ENCODE measurements at places on chromosomes 2 and 18. TPM values are rescaled to one million over a fixed set of nuclear protein-coding genes. Genes with fewer than 3 reads are reported as not detected.

- DNase-seq: no peak
Observed at GRCh38 chr2:37911296-37911873, 13.7 kb upstream of the RMDN2 start.

- DNase-seq: no peak
Observed at GRCh38 chr2:218270721-218271486, 585 bp downstream of the PNKD start.

GRCh38 chr2:23578964-23579671, 194.1 kb downstream of the KLHL29 start:
- DNase-seq: no peak

- no peak for DNase-seq
Observed at GRCh38 chr2:160156665-160157064, 43.4 kb downstream of the ITGB6 start.

- no peak for DNase-seq
Observed at GRCh38 chr2:9895669-9896590, 52.7 kb downstream of the TAF1B start.

DNA sequence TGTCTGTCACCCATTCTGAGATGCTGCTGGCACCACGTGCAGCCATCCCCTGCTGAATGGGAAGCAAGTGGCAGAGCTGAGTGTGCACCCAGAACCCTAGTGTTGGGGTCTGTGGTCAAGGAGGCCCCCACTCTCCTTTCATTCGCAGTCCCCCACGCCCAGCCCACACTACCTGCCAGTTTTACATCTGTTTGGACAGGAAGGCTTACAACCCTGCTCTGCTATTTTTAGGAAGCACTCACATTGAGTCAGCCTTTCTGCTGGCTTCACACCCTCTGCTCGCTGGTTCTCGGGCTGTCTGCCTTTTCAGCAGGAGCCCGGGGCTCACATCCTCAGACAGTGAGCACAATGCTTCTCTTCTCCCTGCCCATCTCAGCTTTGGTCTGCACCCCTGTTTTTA, 10.7 kb upstream of the ADCY3 start:
- DNase-seq: no peak

DNA sequence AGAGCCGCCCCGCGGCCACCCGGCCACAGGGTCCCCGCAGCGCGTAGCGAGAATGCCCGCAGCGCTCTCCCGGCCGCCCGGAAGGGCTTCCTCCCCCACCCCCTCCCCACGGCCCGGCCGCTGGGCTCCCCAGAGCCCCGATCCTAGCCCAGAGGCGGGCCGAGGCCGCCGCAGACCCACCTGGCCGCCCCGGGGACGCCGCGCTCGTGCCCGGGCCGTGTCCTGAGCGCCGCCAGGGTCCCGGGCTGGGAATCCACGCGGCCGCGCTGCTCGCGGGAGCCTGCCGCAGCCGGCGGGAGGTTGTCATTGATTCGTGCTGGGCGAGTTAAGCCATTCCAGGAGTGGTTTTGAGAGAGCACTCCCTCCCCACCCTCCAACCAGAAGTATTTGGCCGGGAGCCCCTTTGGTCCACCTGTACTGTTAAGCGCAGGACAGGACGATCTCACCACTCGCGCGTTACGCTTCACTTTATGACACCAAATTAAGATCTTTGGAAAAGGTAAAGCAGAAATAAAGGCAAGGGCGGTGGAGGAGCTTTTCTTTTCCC, 206.4 kb upstream of the SMAD2 start:
- DNase-seq: peak; percentile 30

DNA sequence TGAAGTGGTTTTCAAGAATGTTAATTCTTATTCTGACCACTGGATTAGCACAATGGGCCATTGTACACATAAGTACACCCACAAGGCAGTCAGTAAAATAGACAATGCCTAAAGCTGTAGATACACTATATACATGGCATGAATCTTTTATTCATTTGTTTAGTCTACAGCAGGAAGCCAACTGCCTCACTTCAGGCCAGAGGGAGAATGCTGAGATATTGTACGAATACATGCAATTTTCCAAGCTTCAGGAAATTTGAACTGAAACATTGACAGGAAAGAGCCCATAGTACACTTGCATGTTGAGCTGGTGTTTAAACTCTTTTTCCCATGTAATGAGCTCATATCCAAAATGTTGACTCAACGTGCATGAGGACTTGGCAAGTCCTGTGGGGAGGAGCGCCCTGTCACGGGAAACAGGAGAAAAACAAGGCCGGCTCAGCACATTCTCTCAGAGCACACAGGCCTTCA, 111.6 kb upstream of the CYP1B1 start:
- no peak for DNase-seq

GRCh38 chr2:141806090-141806489, 324.7 kb downstream of the LRP1B start:
- DNase-seq: no peak

GRCh38 chr2:69501301-69501700, 64.1 kb upstream of the NFU1 start:
- DNase-seq: no peak

GRCh38 chr2:105487142-105488069, 88.6 kb upstream of the FHL2 start:
- DNase-seq: no peak

- DNase-seq: no peak
Observed at GRCh38 chr2:41084321-41084720, 632.4 kb upstream of the SLC8A1 start.

- DNase-seq: no peak
Observed at GRCh38 chr2:78077633-78078032, 555.5 kb upstream of the LRRTM4 start.

GRCh38 chr2:50865235-50865634, 166.7 kb downstream of the NRXN1 start:
- DNase-seq: no peak

DNA sequence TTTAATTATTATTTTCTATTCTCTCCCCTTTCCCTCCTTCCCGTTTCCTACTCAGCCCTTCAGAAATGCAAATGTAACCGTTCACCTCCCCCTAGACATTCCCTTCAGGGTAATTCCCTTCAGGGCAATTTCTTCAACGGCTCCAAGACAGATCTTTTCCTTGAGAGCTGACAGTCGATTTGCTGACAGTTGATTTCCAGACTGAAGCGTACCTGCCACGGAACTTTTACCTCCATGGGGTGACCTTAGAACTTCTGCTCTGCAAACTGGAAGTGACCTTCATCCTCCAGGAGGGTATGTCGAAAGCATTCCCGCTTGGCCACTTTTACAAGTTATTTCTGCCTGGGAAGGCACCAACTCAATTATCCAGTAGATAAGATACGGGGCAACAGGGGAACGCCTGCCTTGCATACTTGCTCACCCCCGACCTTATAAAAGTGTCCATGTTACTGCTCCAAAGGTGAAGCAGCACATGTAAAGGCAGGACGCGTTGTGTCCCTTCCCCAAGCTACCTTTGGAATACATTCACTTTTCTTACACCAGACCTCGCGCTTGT, 18.5 kb downstream of the B3GNT7 start:
- no peak for DNase-seq

DNA sequence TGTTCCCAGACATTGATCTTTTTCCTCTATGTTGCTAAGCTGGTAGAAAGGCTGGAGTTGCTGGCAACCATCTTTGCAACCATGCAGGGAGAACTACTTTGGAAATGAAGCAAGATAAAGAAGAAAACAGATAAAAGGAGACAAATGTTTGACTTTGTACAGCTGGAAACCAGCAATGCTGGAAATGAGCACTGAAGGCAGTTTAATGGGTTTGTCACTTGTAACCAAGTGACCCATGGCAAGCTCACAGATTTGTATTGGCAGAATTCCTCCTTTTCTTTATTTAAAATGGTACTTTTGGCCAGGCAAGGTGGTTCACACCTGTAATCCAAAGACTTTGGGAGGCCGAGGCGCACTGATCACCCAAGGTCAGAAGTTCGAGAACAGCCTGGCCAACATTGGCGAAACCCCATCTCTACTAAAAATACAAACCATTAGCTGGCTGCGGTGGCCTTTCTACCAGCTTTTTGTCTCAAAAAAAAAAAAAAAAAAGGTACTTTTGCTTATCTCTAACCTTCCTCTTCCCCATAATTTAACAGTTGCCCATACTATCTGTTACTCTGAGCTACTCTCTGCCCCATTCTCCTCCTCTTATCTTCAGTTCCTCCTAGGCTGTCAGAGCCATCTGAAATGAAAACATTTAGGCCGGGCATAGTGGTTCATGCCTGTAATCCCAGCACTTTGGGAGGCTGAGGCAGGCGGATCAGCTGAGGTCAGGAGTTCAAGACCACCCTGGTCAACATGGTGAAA, 2.0 kb upstream of the BOLA3 start:
- no peak for DNase-seq

- DNase-seq: no peak
Observed at GRCh38 chr2:168159754-168160585, 87.4 kb downstream of the STK39 start.

DNA sequence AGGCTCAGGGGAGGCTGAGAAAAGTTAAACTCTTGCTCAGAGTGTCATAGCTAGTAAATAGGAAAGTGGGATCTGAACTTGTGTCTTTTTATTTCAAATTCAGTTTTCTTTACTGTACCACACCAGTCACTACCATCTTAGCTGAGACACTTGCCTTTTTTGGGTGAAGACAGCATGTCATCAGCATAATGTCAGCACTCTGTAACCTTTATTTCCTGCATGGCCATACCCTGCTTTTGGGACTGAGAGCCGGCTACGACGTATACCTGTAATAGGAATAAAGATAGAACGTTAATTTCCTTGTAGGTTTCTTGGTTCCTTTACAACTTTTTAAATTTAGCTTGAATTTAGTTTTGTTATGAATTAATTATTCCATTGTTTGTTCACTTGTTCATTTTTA, 202.8 kb downstream of the BABAM2 start:
- DNase-seq: no peak

DNA sequence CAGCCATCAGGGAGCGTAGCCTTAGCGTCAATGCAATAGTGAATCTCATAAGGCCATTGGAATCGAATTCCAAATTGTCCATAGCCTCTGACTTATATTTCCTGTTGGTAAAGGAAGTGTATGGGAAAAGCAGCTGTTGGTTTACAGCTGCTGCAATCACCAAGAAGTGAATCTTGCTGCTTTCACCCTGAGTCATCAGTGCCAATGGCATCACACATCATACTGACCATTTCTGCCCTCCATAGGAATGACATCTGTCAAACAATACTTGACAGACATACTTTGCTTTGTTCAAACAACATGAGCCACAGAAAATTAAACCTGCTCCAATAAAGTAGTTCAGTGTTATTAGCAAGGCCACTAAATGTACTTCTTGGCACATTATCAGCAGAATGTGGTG, 111.2 kb upstream of the KLHL29 start:
- no peak for DNase-seq

- DNase-seq: no peak
Observed at GRCh38 chr2:20567159-20567925, 83.6 kb downstream of the HS1BP3 start.

- DNase-seq: no peak
Observed at GRCh38 chr2:18436503-18437005, 123.9 kb downstream of the RDH14 start.

DNA sequence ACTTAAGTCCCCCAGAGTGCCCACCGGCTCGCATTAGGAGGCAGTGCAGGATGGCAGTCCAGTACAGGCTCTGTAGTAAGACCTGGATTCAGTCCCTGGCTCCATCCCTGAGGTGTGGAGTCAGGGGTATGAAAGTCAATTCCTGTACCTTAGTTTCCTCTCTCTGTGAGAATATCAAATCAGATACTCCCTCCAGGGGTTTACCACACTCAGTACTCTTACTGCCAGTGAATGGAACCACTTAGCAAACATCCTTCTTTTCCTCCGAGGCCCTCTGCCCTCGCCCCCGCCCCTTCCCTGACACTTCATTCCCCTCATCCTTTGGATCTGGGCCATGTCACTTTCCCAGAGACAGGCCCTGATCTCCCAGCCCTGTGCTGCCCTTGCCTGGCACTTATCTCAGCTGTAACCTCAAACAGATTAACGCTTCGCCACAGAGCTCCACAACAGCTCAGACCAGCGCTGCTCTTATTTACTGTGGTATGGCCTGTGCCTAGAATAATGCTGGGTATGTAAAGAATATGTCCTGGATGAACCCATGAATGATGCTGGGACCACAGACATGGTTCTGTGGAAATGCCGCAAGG, 159.0 kb upstream of the TMEM200C start:
- DNase-seq: no peak

DNA sequence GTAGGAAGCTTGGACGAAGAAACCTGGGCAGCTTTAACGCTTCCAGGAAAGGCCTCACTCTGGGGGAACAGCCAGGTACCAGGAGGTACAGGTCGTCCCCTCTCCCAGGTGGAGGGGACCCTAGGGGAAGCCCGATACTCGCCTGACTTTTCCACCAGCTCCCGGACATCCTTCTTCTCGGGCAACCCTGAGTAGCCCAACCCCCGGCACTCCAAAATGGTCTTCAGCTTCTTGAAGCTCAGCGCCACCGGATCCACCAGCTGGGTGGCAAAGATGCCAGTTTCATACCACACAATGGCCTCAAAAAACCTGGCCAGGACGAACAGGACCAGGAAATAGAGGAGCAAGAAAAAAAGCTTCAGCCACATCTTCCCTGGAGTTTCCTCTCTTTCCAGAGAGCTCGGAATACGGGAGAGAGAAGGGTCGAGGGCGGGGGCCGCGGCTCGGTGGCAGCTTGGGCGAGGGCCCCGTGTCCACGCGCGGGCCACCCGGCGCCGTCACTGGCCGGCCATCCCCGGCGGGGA, 1.1 kb downstream of the RNF103 start:
- DNase-seq: no peak

- no peak for DNase-seq
Observed at GRCh38 chr18:2337552-2338141, 233.7 kb downstream of the METTL4 start.

- DNase-seq: no peak
Observed at GRCh38 chr2:127185093-127185492, 35.0 kb downstream of the CYP27C1 start.

GRCh38 chr2:164620457-164620856, 825 bp downstream of the GRB14 start:
- no peak for DNase-seq

Gene RAD51AP2
- 0.07 TPM for total RNA-seq

Gene RAX
- not detected for total RNA-seq

Gene TMEM127
- total RNA-seq: 37.2 TPM

Gene PLCL1
- total RNA-seq: 41.1 TPM

Gene SLC14A1
- total RNA-seq: 0.50 TPM

Gene SERPINB4
- total RNA-seq: not detected

Gene CROCC2
- 0.36 TPM for total RNA-seq

Gene PCARE
- not detected for total RNA-seq

Gene CRACDL
- 1.6 TPM for total RNA-seq

Gene FBLN7
- 9.3 TPM for total RNA-seq

Gene CDH7
- total RNA-seq: 6.5 TPM

Gene ALPP
- total RNA-seq: not detected

Gene STEAP3
- total RNA-seq: 6.8 TPM

Gene RBM44
- total RNA-seq: 0.81 TPM

Gene IL1RN
- not detected for total RNA-seq

Gene TLX2
- total RNA-seq: not detected

Gene CFAP210
- total RNA-seq: 1.2 TPM

Gene ITM2C
- 169 TPM for total RNA-seq
